ENCODE measurements at places on chromosomes 16 and 17.

DNA sequence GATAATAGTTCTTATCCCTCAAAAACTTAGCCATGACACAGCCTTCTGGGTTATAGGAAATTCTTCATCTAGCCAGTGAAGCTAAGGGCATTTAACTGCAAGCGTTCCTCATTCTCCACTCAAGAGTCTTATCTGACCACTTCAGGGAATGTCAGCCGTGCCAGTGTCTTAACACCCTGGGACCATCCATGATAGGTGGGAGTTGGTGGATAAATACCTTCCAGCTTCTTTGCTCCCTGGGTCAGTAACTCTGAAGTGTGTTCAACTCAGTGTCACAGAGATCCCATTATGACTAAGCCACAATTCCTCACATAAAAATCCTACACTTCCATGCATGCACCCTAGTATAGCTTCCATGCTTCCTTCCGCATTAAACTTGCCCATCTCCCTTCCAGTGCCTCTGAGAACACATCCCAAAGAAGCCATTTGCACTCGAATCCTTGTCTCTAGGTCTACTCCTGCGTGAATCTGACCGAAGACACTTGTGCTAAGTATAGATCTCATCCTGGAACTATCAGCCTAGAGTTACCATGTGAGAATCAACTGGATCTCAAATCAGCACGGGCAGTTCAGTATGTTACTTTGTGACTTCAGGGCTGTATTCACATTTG is 264.3 kb upstream of the MAF start:
- H3K36me3 ChIP-seq, result no peaks in the 10 kb centered on the region
- H3K4me3 ChIP-seq, result no peak overlapping the region
- H3K4me1 ChIP-seq, result no peaks in the 10 kb centered on the region
- no peak overlapping the region for H3K27ac ChIP-seq
- peaks cover 11% of the 10 kb centered on the region for H3K27me3 ChIP-seq

DNA sequence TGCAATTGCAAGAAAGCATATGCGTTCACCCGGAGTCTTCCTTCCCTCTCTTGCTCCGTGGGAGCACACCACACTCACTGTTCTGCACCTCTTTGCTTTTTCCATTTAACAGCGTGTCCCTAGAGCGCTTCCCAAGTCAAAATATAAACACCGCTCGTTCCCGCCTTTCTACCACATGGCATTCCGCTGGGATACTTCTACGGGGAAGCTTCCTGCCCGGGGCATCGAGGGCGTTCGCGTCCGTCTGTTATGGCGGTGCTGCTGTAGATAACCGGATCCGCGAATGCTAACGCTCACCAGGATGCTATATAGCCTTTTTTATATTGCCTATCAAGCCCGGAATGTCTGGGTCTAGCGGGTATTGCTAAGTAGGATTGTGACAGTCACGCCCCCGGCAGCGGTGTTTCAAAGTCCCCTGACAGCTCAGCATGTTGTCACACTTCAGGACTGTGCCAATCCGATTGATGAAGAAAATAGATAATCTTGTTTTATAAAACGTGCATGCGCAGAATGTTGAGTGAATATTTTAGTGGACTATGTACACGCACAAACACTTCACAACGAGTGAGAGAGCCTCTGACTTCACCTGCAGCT is 31.0 kb downstream of the CCDC40 start:
- H3K27ac ChIP-seq, result no peak overlapping the region
- no peaks in the 10 kb centered on the region for H3K4me1 ChIP-seq
- H3K27me3 ChIP-seq, result no peaks in the 10 kb centered on the region
- DNase-seq, result no peak

DNA sequence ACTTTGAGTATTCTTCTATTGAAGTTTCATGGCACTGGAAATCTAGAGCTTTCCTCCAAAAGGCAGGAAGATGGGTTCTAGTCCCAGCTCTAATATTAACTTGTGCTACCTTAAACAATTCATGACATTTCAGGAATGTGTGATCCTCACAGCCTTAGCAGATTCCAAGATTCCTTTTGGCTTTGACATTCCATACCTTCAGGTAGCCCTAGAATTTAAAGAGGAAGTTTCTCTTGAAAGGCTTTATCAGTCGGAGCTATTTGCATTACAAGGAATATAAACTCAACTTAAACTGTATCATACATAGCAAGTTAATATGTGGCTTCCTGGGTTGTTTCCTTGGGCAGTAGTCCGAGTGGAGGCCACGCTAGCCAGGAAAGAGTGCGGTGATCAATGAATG is 330.0 kb downstream of the SHISA9 start:
- no peaks in the 10 kb centered on the region for H3K4me1 ChIP-seq
- no peaks in the 10 kb centered on the region for H3K27me3 ChIP-seq
- no peaks in the 10 kb centered on the region for H3K36me3 ChIP-seq

GRCh38 chr17:4426499-4427208 is 7.1 kb upstream of the SPNS3 start:
- no peaks in the 10 kb centered on the region for H3K36me3 ChIP-seq
- H3K27ac ChIP-seq, result no peak overlapping the region
- H3K4me1 ChIP-seq, result no peaks in the 10 kb centered on the region
- H3K4me3 ChIP-seq, result no peak overlapping the region

DNA sequence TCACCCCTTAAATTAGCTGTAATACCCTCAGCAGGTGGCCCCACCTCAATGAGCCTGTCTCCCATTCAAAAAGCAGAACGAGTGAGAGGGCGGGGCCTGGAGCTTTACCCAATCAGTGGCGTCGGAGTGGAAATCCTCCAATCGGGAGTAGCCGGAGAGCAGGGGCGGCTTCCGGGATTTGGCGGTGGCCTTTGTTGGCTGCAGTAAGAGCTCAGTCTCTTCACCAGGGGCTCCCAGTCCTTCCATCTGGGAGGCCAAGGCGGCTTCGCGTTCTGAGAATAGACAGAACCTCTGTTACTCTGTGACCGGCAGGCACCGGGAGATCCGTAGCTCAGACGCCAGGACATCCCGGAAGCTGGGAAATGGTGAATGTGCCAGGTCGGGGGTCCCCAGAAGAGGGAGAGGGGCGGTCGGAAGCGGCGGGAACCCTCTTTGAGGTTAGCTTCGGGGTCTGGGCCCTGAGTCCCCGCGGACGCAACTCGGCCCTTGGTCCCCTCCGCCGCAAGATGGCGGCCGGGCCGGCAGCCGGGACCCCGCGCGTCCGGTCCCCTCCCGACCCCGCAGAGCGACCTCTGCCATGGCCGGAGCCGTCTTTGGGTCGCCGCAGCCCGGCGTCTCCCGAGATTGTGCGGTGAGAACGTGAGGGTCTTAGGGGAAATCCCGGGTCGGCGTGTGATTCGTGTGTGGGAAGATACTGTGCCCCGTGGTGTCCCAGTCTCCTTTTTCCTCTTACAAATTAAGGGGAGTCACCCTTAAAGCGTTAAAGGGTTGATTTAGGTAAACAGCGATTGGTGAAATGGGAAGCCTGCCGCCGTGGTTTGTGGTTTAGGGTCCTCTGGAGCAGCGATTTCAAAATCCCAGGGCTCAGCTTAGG is 160.3 kb upstream of the ZNF267 start:
- peaks cover 43% of the 10 kb centered on the region for H3K4me1 ChIP-seq
- peaks cover 38% of the 10 kb centered on the region for H3K36me3 ChIP-seq
- H3K4me3 ChIP-seq, result peak overlapping the region; percentile 99
- H3K27ac ChIP-seq, result peak overlapping the region; percentile 98

- no peak for DNase-seq
- no peak overlapping the region for H3K27ac ChIP-seq
- peaks cover 12% of the 10 kb centered on the region for H3K36me3 ChIP-seq
- no peaks in the 10 kb centered on the region for H3K4me1 ChIP-seq
- no peaks in the 10 kb centered on the region for H3K27me3 ChIP-seq
Observed at GRCh38 chr17:28191018-28191417, 128.0 kb upstream of the TMEM97 start.

- peaks cover 2% of the 10 kb centered on the region for H3K36me3 ChIP-seq
- H3K4me1 ChIP-seq, result no peaks in the 10 kb centered on the region
- DNase-seq, result no peak
- H3K27me3 ChIP-seq, result no peaks in the 10 kb centered on the region
- no peak overlapping the region for H3K27ac ChIP-seq
- no peak overlapping the region for H3K4me3 ChIP-seq
Observed at GRCh38 chr16:72434159-72434558, 262.2 kb upstream of the PMFBP1 start.

DNA sequence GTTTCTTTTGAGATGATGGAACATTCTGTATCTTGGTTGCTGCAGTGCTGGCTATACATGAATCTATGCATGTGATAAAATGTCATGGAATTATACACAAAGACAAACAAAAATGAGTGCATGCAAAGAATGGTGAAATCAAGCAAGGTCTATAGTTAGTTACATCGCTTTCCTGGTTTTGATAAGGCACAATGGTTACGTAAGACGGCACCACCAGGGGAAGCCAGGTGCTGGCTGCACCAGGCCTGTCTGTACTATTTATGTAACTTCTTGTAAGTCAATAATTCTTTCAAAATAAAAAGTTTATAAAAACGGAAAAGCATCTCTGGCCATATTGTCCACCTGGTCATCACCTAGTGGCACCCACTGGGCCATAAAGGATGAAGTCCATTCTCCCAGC is 46.5 kb downstream of the ARHGAP27 start:
- H3K4me1 ChIP-seq, result peaks cover 13% of the 10 kb centered on the region
- DNase-seq, result no peak
- peaks cover 7% of the 10 kb centered on the region for H3K27me3 ChIP-seq
- H3K36me3 ChIP-seq, result no peaks in the 10 kb centered on the region
- H3K27ac ChIP-seq, result no peak overlapping the region

DNA sequence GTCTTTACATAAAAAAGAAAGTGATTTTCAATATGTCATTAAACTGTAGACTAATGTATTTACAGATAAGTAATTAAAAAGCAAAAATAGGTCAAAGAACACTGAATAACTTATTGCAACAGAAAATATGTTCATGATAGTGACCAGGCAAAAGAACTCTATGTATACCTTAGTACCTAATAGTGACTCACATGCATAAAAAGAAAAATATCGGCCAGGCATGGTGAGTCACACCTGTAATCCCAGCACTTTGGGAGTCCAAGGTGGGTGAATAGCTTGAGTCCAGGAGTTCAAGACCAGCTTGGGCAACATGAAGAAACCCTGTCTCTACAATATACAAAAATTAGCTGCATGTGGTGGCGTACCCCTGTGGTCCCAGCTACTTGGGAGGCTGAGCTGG is 33.0 kb upstream of the TOM1L1 start:
- no peaks in the 10 kb centered on the region for H3K4me1 ChIP-seq
- no peak for DNase-seq
- H3K4me3 ChIP-seq, result no peak overlapping the region

DNA sequence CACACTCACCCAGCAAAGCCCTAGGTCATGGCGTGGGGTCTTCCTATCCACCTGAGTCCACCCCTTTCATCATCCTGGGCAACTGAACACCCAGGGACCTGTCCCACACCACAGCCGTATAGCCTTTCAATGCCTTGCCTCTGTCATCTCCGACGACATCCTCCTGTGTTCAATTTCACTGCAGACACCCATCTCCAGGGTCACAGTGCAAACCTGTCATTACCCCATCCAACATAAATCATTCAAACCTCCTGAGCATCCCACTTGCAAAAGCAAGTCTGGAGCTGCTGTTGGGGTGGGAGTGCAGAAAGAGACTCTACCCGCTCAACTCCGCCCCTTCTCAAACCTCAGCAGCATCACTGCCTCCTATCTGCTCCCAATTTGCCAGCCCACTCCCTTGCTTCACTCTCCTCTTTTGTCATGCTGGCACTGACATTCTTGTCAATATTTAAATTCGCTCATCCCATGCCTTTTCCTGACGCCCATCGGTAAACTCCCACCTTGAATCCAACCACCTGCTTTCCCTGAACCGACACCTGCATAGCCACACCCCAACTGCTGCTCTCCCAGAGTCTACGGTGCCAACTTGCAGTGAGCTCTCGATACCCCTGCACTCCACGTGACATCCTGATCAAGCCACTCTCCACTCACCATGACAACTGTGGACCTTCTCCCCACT is 37.0 kb downstream of the MARF1 start:
- no peak overlapping the region for H3K4me3 ChIP-seq
- peak overlapping the region; percentile 53 for H3K27ac ChIP-seq
- peaks cover 10% of the 10 kb centered on the region for H3K4me1 ChIP-seq

DNA sequence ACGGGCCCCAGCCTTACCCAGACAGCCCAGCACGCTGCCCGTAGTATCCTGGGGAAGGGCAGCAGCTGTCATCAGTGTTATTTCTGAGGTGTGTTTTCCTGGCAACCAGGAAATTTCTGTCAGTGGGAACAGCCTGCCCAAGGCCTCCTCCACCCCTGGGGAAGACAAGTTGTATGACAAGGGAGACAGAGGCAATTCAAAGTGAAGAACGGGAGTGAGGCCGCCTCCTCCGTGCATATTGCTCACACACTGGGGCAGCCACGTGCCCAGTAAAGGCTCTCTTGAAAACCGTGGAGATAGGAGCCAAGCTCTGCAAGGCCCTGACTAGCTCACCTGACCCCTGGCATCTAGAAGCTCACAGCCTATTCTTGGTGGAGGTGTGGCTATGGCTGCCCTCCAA is 57.6 kb downstream of the RAI1 start:
- H3K27me3 ChIP-seq, result no peaks in the 10 kb centered on the region
- no peak for DNase-seq
- peaks cover 25% of the 10 kb centered on the region for H3K4me1 ChIP-seq
- H3K4me3 ChIP-seq, result no peak overlapping the region
- H3K27ac ChIP-seq, result no peak overlapping the region
- no peaks in the 10 kb centered on the region for H3K36me3 ChIP-seq

DNA sequence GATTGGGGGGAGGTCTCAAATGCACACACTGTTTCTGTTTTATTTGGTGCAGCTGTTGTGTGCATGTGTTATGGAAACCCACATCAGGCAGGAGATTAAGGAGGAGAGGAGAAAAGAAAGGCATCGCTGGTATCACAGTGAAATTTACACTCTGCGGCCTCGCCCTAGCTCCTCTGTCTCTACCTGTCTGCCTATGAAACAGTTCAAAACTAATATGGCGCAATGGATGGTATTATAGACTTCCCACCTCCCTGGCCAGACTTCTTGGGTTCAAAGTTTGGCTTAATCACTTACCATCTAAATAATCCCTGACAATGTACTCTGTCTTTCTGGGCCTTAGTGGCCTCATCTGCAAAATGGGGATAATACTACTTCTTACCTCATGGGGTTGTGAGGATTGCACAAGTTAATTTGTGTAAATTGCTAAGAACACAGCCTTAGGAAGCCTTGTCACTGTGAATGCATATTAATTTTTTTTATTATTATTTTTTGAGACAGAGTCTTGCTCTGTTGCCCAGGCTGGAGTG is 1.4 kb upstream of the ABCC1 start:
- H3K27ac ChIP-seq, result no peak overlapping the region
- DNase-seq, result no peak
- peaks cover 40% of the 10 kb centered on the region for H3K4me1 ChIP-seq
- peaks cover 12% of the 10 kb centered on the region for H3K36me3 ChIP-seq
- no peak overlapping the region for H3K4me3 ChIP-seq
- H3K27me3 ChIP-seq, result no peaks in the 10 kb centered on the region

GRCh38 chr16:23132775-23133463 is 16.3 kb downstream of the USP31 start:
- H3K27me3 ChIP-seq, result peaks cover 1% of the 10 kb centered on the region
- H3K4me1 ChIP-seq, result peaks cover 11% of the 10 kb centered on the region
- H3K36me3 ChIP-seq, result peaks cover 8% of the 10 kb centered on the region
- no peak overlapping the region for H3K27ac ChIP-seq
- H3K4me3 ChIP-seq, result no peak overlapping the region

All from activated CD4-positive, alpha-beta memory T cell treated with anti-CD3 and anti-CD28 coated beads for 36 hours (primary cell).